ENCODE measurements at places on chromosomes 11 and 22. TPM values are rescaled to one million over a fixed set of nuclear protein-coding genes. Genes with fewer than 3 reads are reported as not detected.

DNA sequence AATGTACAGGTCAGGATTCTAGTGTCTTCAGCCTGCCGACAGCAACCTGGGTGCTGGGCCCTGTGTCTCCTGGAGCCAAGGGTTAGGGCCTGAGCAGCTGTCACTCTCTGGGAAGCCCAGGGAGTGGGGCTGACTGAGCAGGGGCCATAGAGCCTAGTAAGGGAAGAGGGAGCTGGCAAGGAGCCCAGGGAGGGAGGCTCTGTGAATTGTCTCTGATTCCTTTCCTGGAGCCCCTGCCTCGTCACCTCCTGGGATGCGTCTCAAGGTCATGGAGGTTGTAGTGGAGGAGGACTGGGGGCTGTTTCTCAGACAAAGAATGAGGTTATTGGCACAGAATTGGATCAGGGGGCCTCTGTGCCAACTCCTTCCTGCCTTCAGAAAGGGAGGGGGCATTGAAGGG lies 11.8 kb downstream of the SOX10 start:
- no peak for DNase-seq

Gene ARSA
- total RNA-seq: 19.0 TPM

- DNase-seq: no peak
Observed at GRCh38 chr11:27912916-27913315, 195.0 kb downstream of the KIF18A start.

DNA sequence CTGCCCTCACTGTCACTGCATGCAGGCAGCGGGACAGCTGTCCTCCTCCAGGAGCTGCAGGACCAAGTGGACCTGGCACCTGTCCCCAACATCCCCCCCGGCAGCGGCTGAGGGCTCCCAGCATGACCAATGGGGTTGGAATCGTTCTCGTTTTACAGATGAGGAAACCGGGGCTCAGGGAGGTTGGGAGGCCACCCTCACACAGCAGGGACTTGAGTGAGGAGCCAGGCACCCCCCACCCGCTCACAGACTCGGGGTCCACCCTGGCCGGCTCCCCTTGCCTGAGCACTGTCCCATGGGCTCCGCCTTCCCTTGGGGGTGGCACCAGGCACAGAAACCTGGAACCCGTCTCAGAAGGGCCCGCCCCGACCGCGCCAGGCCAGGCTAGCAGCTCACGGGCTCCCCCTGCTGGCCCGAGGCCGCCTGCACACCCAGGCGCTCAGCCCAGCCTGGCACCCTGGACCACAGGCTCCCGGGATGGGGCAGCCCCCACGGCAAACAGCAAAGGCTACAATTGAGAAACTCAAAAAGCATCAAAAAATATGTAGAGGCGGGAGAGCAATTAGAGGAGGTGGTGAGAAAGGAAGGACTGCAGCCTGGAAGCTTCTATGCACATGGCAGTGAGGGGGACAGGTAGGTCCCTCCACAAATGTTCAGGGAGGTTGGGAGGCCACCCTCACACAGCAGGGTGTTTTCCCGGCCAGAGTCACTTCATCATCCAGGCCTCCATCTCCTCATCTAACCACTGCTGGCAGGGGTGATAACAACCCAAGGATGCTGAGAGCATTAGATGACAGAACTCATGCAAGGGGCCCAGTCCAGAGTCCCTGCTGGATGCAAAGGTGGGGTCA lies 12.8 kb downstream of the MACROD1 start:
- DNase-seq: peak; percentile 27

Gene RBMXL2
- not detected for total RNA-seq

- no peak for DNase-seq
Observed at GRCh38 chr11:103584021-103584420, 452.4 kb upstream of the DDI1 start.

DNA sequence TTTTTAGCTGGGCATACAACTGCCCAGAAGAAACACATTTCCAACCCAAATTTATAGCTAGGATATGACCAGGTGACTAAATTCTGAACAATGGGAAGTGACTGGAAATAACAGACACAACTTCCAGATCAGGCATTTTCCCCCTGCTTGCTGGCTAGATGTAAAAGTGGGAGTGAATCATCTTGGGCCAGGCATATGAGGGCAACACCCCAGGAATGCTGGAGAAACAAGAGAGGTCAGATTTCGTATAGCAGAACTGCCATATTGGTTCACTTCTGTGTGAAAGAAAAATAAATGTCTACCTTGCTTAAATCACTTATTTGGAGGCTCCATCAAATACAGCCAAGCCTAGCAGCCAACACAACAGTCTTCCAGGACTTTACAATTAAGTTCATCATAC lies 7.4 kb downstream of the ATL3 start:
- peak; percentile 42 for DNase-seq

DNA sequence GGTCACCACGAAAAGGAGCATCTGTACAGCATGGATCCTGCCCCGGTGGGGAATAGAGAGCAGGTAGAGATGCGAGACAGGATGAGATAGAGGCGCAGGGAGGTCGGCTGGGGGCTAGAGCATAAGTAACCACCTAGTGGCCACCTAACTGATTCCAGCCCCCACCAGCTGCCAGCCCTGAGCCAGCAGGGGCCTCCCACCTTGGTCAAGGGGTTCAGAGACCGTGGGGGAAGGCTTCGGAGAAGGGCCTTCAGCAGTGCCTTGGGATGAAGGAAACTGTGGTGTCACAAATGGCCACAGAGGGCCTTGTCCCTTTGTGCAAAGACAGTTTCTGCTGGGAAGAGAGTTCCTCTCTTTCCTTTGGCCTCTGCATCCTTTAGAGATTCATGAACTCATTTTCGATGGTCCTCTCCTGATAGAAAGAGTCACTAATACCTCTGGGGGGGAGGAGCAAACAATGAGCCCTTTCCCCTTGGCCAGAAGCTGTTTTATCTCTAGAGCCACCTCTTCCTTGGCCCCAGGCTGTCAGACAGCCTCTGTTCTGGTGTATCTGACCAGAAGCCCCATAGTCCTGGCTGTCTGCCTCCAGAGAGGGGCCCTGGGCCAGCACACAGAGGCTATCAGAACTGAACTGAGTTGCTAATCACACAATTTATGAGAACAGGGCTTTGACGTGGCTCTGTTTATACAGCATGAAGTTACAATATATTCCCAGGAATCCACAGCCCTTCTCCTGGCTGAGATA lies 146.0 kb downstream of the PARVA start:
- DNase-seq: peak; percentile 85

Gene CCDC157
- total RNA-seq: 2.6 TPM

DNA sequence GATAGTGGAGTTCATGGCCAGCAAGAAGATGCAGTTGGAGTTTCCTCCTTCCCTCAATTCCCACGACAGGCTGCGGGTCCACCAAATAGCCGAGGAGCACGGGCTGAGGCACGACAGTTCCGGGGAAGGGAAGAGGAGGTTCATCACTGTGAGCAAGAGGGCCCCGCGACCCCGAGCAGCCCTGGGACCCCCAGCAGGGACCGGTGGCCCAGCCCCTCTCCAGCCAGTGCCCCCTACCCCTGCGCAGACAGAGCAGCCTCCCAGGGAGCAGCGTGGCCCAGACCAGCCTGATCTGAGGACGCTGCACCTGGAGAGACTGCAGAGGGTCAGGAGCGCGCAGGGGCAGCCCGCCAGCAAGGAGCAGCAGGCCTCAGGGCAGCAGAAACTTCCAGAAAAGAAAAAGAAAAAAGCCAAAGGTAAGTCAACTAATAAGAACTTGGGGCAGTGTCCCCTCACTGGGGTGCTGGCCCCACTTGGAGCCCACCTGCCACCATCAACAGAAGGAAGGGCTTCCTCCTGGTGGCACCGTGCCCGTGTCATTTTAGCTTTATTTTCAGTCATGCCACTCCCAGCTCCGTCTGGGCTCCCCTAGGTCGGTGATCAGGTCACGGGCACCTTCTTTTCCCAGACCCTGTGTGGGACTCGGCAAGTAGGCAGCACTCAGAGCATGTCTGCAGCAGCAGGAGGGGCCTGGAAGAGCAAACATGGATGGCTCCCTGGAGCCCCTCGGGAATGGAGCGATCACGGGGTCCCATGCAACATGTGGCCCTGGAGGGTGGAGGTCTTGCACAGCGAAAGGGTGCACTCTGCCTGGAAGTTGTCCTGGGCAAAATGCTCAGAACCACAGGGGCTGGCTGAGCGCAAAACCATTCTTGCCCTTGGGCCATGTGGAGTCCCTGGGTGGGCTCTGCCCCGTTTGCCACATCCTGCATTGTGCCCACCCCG lies 33.3 kb downstream of the IGHMBP2 start:
- DNase-seq: no peak

DNA sequence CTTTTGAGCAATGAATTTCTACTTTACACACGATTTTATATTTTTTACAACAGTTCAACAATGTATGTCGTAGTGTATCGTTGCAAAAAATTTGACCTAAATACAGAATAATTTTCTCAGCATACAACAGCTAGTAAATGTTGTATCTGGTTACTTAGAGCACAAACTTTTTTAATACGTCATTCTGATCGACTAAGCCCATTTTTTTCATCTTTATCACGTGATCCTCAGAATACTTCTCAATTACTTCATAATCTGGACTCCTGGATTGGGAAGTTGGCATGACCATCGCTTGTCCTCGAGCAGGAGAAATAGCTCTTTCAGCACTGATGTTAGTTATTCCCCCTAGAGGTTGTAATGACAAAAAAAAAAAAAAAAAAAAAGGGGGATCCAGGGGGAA lies 16.6 kb downstream of the OR51L1 start:
- DNase-seq: no peak

- no peak for DNase-seq
Observed at GRCh38 chr11:31875866-31876560, 64.9 kb upstream of the PAX6 start.

Gene FAM227A
- 1.9 TPM for total RNA-seq

Gene C11orf16
- not detected for total RNA-seq

GRCh38 chr11:11403763-11404725 lies 51.0 kb upstream of the CSNK2A3 start:
- DNase-seq: peak; percentile 40

Gene GAB4
- not detected for total RNA-seq

Gene RCOR2
- 1.7 TPM for total RNA-seq

DNA sequence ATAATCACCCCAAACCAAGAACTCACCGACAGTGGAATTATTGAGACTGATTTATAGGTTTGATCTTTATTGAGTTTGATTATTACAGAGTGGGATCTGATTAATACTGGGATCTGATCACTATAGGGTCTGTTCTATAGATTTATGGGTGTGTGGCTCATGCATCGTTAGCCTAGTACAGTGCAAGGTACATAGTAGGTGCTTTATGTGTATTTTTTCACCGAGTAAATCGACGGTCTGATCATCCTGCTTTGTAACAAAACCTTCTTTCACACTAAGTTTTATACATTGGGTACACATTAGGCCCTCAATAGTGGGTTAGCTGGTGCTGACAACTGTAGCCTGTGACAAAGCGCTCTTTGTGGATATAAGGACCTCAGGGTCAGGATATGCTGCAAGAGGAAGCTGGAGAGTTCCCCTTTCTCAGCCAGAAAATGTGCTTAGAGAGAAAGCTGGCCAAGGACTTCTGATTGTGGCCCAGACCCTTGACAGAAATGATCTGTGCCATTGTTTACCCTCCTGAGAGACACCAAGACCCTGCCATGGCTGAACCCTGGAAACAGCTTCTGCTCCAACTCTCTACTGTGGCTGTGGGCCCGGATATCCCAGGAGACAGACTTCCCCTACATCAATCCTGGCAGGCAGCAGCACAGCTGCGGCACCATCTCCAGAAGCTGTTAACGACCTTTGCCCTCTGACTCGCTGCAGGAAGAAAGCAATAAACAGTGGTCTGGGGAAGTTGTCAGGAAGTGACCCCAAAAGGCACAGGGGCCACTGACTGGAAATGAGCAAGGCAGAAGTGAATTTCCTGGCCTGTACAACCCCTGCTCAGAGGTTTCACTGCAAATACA lies 16.1 kb upstream of the TPP1 start:
- DNase-seq: peak; percentile 81

Gene SMIM35
- not detected for total RNA-seq

- no peak for DNase-seq
Observed at GRCh38 chr22:39908737-39909136, 7.9 kb downstream of the GRAP2 start.

DNA sequence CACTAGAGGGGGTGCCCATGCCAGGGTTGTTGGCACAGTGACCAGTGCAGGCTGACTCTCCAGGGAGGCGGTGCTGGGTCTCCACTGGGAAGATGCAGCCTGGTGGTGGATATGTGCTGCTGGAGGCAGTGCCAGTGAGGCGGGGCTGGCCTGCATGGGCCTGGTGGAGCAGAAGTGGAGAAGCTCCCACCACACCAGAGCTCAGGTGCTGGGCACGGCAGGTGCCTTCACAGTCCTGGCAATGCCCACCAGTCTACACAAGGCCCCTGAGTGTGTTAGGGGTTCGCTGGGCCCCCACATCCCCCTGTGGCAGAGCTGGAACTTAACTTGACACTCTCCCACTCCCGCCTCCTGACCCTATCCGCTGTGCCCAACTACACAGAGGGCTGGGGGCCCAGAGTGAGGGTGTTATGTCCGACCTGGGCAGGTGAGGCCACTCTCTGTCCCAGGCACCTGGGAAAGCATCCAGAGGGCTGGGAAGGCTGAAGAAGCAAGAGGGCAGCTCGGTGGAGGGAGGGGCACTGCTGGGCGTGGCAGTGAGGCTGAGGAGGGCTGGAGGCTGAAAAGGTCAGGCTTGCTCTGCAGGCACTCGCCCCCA lies 102.4 kb upstream of the B3GAT1 start:
- no peak for DNase-seq

GRCh38 chr11:16511116-16512114 lies 155.1 kb upstream of the SOX6 start:
- peak; percentile 52 for DNase-seq

GRCh38 chr22:37905534-37906363 lies at the start of gene MICALL1:
MICALL1 (plus strand) TSS chr22:37906297; CDS start chr22:37906423, 126 bp downstream.
- peak; percentile 73 for DNase-seq

GRCh38 chr11:2084721-2085120 lies 54.5 kb downstream of the IGF2 start:
- no peak for DNase-seq

GRCh38 chr22:27298332-27298731 lies 503.2 kb downstream of the MN1 start:
- no peak for DNase-seq
